ENCODE measurements at places on chromosomes 6 and 20.

DNA sequence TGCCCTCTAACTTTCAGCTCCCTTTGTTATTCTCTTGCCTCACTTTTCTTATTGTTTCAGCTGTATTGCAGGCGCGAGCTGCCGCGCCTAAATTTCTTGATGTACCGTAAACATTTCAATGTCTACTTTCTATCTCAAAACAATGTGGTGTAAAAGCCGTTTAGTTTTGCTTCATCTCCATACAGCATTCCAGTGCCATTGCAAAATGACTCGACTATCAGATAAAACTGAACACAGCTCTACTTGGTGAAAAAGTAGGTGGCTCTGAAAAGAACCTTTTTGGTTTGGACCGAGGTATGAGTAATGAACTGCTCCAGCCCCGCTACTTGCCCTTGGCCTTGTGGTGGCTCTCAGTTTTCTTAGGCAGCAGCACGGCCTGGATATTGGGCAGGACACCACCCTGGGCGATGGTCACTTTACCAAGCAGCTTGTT lies 74.6 kb downstream of the OR2B2 start:
- DNase-seq, result no peak

DNA sequence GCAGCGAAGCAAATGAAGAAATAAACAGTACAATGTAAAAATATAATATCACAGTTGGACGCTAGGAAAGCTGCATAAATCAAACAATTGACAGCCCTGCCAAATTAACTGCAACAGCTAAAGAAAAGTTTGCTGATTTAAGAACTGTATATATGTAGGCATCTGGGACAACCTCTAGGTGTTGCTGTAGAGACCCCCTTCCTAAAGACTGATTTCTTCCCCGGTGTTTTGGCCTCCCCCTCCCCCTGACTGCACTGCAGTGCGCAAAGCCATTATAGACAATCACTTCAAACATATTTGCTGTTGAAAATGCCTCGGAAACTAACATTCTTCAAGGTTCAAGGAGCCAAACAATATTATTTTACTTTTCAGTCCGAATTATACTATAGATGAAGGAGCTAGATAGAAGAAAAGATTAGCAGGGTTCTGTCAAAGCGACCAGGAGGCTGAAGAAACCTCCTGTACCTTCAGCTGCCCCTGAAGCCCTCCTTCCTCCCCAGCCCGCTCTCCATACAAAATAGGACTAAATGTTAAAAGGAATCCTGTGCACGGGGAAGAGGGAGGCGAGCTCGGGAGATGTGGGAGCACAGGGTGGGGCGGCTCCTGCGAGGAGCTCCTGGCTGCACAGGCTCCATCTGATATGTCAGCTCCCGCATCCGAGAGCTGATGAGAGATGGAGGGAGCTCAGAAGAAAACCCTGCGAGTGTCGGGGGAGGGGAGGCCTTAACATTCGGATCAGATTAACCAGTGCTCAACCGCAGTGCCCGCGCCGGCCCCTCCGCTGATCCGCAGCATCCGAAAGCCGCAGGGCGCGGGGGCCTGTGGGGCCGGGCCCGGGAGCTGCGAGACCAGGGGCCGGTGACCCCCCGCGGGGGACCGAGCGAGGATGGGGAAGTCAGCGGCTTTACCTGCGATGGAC lies 822 bp downstream of the ELOVL4 start:
- DNase-seq, result no peak

- DNase-seq, result no peak
Observed at GRCh38 chr6:149897015-149897697, 757 bp downstream of the RAET1E start.

- no peak for DNase-seq
Observed at GRCh38 chr20:38973645-38974044, 11.5 kb downstream of the DHX35 start.

DNA sequence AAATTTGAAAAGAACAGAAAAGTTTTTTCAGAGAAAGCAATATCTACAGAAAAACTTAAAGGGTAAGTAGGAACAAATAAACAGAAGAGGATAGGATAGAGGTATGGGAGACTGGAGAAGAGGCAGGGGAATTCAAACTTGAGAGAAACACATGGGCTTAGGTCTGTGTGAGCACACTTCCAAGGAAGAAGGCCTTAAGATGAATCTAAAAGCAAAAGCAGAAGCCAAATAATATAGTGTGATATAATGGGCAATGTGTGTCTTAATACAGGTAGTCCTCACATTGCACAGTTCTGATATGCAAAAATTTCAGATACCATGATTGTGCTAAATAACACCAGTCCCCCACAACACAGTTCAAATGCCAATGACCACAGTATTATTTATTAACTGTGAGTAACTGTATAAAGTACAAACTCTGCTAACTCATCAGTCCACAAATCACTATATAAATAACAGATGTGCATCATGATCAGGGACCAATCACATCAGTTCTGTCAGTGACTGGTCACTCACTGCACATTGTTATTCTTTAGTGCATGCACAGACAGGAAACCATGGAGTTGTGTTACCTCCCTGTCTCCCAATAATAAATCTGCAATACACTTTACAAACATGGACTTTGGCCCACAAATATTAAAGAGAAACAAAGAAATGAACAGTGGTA lies 18.6 kb downstream of the SNX14 start:
- DNase-seq, result no peak

DNA sequence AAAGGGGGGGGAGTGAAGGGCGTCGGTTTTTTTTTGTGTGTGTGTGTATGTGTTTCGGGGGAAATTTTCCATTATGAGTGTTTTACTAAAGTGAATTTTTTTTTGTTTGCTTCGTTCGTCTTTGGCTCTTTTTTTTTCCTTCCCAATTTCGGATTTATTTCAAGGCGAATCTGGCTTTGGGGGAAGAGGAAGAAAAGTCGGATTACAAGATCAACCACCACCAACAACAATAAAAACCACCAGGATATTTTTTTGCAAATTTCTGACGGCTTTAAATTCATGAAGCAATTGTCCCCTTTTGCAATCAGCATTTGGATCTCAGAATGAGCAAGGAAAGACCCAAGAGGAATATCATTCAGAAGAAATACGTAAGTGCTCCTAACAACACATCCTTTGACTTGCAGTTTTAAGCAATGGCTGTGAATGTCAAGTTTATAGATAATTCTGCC lies 372 bp downstream of the JARID2 start:
- no peak for DNase-seq

DNA sequence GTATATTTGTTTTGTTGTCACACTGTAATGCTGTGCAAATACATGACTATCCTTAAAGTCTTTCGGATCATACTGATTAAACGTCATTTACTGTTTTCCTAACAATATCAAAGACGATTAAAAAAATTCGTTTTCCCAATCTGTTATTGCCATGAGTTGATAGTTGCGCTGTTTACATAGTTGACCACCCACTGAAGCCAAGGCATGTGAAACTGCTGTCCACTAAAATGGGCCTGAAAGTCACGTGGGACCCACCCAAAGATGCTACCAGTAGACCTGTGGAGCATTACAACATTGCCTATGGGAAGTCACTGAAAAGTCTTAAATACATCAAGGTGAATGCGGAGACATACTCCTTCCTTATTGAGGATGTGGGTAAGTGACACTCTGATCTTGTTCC lies 28.1 kb downstream of the FNDC1 start:
- no peak for DNase-seq

- no peak for DNase-seq
Observed at GRCh38 chr6:64850121-64850520, 856.9 kb downstream of the EYS start.

DNA sequence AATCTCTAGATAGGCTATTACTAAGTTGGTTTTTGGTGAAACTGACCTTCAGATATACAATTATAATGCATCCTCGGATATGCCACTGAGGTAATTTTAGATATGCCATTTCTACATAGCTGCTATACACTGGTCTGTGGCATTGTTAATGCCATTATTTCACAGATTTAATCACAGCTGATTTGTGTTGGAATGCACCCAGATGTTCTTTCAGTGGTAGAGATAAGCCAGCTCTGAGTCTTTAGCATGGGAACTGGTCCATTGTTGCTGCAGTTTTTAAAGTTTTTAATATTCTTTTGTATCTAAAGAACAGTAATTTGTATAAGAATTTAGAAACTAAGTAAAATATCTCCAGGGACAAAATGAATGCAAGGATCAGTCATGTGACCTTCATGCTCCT lies 6.8 kb downstream of the TMX4 start:
- DNase-seq, result no peak

DNA sequence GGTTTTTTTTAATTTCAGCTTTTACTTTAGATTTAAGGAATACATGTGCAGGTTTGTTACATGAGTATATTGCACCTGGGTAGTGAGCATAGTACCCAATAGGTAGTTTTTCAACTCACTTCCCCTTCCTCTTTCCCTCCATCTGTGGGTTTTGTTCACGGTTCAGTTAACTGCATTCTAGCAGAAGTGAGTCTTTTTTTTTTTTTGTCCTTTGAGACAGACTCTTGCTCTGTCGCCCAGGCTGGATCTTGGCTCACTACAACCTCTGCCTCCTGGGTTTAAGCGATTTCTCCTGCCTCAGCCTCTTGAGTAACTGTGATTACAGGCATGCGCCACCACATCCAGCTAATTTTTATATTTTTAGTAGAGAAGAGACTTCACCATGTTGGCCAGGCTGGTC lies 8.7 kb downstream of the UBR2 start:
- DNase-seq, result no peak

DNA sequence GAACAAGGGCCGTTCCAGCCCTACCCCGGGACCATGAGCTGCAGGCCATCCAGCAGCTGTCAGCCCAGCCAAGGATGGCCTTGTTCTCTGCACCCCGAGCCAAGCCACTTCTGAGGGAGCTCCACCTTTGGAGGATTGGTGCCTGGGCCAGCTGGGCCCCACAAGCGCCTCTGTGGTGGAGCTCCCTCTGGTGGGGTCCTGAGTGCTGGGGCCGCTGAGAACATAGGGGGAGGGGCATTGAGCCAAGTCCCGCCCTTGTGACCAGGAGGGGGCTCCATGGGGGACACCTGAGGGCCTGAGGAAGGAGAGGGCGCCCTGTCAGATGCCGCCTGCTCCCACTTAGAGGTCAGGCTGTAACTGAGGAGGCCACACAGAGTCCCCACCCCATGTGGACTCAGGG lies 43.2 kb downstream of the YTHDF1 start:
- DNase-seq, result no peak

- no peak for DNase-seq
Observed at GRCh38 chr20:38321959-38322598, 18.1 kb downstream of the BPI start.

DNA sequence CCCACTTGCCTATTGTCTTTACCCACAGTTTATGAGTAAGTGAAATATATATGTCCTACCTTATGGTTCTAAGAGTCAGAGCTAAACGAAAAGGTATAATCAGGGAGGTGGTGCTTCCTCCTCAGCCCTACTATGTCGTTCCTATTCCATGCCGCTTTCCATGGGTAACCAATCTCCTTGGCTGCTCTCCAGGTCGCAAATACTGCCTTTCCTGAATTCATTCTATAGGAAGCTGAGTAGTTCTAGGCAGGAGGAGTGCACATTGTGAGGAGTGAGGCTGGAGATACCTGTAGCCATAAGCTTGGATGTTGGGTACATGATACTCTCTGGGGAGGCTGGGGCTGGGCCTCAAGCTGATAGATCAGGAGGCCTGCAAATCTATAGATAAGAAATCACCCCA lies 5.8 kb downstream of the IL20RA start:
- no peak for DNase-seq

GRCh38 chr20:47585087-47585747 lies 83.5 kb downstream of the NCOA3 start:
- DNase-seq, result no peak

All from stimulated activated CD8-positive, alpha-beta memory T cell treated with anti-CD3 and anti-CD28 coated beads, Interleukin-12 subunit alpha, Interleukin-12 subunit beta, amount 100 ng/mL, for 4 hours (primary cell).